Activated CD8-positive, alpha-beta memory T cell treated with anti-CD3 and anti-CD28 coated beads, Interleukin-2, amount 50 U/mL, for 4 hours (primary cell): ENCODE measurements at places on chromosomes 11 and 22.

- no peak for DNase-seq
These were observed 100.6 kb downstream of the RRAS2 start for GRCh38 chr11:14258221-14258935.

- no peak for DNase-seq
These were observed 160.3 kb downstream of the MN1 start for GRCh38 chr22:27641049-27641795.

DNA sequence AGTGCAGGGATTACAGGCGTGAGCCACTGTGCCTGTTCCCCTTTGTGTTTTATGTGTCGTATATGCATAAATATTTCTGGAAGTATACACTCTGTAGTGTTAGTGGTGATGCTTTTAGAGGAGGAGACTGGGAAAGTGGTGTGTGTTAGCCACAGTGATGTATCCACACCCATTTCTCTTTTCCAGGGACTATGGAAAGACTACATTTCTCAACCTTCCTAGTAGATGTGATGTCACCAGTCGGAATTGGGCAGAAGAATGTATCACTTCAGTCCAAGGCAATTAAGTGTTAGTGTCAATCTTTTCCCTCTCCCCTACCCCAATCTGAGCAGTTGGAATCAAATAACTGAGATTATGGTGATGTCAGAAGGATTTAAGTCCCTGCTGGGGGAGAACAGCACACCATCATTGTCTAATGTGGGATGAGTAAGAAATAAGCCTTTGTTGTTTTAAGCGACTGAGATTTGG is 5.8 kb upstream of the ATG16L2 start:
- DNase-seq = no peak

GRCh38 chr22:19480173-19480568 is 451 bp downstream of the CDC45 start:
- DNase-seq = no peak

DNA sequence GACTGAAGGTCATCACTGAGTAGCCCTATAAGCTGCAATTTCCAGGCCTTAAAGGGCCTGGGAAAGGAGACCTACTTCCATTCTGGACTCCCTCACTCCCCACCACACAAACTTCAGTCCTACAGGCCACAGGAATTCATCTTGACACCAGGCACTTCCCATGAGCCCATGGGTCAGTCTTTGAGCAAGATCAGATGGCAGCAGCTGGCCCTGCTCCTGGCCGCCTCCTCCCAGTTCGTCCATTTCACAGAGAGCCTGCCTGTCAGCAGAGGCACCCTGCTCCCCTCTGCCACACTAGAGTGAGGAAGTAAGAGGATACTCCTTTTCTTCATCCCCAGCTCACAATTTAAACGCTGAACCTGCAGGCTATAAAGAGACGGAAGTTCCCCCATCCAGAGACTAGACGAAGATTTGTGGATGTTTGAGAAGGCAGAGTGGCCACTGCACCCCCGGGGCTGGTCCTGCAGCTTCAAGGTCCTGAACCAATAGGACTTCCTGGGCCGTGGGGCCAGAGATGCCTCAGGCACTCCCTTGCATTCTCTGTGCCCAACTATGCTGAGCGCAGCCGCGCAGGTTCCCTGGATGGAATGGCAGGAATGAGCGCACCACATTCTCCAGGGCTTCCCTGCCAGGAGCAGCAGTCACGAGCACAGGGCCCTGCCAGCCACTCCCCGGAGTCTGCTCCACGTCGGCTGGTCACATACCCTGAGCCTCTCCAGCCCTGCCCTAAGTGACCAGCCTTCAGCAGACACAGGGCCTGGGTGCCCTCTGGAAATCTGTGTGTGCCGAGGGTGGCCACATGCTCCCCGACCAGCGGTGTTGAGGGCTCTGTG is 33.5 kb upstream of the BID start:
- DNase-seq = no peak

- no peak for DNase-seq
These were observed 24.2 kb downstream of the MFNG start for GRCh38 chr22:37461961-37462360.

DNA sequence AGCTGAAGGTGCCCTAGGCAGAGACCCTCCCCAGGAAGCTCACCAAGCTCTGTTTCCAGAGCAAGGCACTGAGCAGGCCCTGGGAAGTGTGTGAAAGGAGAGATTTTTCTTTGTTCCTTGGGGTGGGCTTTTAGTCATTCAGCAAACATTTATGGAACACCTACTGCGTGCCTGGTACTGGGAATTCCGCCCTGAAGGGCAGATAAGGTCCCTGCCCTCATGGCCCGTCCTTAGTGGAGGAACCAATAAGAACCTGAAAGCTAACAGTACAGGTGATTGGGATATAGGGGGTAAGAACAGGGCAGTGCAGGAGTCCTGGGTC is 3.9 kb downstream of the TMEM134 start:
- DNase-seq = no peak

DNA sequence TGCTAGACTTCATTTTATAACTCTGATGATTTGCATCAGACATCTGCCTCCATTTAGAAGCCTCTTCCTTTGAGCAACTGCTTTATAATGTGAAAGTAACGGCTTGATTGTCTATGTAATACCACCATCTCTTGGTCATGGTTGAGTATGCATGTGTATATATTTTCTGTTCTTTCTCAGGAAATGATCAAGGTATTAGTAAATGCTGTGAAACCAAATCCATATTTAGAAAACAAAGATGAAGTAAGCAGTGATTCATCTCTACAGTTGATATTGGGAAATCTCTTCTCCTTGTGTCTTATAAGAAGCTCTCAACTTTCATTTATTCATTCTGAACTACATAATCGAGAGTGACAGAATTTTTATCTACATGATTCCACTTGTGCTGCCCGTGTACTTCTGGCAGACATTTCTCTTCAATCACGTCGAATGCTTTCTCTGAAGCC is 104.6 kb upstream of the ANO3 start:
- no peak for DNase-seq

DNA sequence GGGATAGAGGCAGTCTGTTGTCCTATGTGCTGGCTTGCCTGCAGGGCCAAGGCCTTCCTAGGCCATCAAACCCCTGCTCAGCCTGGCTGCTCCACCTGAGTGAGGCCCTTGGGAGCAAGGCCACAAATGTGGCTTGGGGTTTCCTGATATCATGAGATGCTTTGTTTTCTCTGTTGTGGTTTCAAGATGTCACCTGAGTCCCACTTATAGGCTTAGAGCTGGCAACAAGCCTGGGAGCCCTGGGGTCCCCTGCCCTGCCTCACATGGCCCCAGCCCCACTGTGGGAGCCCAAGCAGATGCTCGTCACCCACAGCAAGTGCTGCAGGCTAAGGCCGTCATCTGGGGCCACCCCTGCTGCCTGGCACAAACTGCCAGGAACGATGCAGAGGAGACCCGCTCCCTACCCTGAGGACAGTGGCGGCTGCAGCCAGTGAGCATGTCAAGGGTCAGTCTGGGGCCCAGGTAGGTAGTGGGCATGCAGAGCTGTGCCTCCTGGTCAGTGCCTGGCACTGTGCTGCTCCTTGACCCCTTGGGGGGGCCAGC is 75.4 kb upstream of the KCNQ1OT1 start:
- DNase-seq = peak; percentile 6

GRCh38 chr22:43988116-43988820 is 33.0 kb downstream of the SAMM50 start:
- no peak for DNase-seq

DNA sequence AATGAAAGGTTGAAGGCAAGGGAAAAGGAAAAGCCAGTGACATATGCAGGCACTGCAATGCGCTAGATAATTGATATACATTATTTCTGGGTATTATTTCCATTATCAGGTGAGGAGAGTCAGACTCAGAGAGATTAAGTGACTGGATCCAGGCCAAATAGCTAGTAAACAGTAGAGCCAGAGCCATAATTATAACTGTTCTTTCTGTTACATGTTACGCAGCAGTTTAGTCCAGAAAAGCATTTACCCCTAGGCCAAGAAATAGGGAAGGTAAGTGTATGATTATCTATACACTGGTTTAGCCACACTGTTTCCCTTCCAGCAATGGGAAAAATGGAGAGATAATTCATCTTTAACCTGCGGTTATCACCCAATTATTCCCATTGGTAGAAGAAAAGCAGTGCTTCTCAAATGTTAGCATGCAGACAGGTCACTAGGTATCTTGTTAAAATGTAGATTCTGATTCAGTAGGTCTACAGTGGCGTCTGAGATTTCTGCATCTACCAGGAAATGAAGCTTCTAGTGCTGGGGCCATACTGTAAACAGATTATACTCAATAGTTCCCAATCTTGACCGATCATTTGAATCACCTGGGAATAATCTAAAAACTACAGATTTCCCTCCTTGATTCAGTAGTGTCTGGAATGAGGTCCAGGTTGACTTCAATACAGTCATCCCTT is 69.4 kb downstream of the RBFOX2 start:
- DNase-seq = no peak

- no peak for DNase-seq
These were observed 155.1 kb upstream of the BLID start for GRCh38 chr11:122271137-122271536.

DNA sequence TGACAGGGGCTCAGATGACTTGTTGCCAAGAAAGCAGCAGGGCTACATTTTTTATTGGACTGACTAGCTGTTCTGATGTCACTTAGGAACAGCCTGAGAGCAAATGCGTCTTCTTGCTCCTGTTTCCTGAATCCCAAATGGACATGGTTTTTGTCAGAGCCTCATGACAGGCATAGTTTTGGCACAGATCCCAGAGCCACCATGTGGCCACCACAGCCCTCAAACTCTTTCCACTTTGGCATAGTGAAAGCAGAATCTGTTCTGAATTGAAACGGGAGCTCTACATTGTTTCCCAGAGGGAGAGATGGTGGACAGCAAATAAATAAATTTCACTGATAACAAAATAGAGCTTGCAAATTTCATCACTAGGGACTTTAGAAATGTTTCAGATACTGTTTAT is 222.2 kb downstream of the C11orf87 start:
- no peak for DNase-seq

GRCh38 chr11:118338637-118339061 is 3.9 kb downstream of the CD3D start:
- peak; percentile 88 for DNase-seq

DNA sequence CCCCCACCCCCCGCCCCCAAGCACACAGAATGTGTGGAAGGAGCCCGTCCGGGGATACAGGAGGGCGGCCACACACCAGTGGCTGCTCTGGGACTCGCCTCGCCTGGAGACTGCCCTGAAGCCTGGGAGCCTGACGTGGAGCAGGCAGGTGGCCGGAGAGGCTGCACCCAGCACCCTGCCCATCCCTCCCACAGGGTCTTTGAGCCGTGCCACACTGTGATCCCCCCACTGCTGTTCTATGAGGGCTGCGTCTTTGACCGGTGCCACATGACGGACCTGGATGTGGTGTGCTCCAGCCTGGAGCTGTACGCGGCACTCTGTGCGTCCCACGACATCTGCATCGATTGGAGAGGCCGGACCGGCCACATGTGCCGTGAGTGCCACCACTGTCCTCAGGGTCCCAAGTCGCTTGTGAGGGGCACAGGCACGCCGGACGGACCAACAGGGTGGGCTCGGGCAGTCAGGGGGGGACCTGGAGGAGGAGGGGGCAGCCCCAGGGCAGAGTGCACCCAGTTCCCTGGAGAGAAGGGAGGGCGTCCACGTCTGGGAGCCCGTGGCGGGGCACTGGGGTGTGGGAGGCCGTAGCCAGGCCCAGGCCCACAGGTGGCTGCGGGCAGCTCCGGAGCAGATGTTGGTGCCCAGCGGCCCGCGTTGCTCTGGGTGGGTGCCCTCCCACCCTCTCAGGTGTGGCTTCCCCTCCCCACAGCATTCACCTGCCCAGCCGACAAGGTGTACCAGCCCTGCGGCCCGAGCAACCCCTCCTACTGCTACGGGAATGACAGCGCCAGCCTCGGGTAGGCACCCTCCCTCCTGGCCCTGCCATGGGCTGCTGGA is 27.0 kb upstream of the MUC5B start:
- DNase-seq = no peak

DNA sequence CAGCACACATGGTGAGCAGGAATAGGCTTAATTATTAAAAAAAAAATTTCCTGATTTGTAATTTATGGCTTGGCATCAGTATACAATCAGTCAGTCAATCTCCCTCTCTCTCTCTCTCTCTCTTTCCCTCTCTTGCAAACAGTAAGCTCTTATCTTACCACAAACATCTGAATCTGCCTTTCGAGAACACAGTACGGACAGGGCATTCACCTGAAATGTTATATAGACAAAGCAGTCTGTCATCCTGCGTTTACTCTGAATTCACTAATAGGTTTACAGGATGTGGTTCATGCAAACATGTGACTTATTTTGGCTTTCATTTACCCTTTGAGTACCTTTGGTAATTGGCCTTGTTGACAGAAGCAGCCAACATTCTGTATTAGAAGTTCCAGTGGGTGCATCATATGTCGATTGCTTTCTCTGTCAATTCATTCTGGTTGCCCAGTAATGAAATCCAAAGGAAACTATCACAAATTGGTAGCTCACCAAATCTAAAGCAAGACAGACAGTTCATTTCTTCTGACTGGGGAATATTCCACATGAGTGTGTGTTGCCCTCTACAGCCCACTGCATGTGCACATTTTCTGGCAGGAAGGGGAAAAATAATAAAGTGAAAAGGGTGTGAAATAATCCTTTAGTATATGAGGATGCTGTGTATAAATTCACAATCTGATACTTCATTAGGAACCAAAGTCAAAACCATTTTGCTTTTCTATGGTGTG is 1058.2 kb downstream of the LRRC4C start:
- no peak for DNase-seq

- no peak for DNase-seq
These were observed 318.9 kb downstream of the NTM start for GRCh38 chr11:131689049-131689925.

DNA sequence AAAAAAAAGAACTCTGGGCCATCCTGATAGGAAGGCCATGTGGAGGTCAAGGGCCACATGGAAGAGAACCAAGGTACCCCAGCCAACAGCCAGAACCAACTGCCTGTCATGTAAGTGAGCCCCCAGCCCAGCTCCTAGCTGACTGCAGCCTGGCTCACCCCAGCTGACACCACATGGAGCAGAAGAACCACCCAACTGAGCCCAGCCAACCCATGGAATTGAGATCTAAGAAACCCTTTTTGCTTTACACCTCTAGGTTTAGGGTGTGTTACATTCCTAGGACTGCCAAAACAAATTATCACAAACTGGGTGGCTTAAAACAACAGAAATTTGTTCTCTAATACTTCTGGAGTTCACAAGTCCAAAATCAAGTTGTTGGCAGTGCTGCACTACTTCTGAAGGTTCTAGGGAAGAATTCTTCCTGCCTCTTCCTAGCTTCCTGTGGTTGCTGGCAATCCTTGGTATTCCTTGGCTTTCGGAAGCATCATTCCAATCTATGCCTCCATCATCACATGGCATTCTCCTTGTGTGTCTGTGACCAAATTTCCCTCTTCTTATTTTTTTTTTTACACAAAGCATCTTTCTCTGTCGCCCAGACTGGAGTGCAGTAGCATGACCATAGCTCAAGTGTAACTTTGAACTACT is 4.4 kb downstream of the C11orf86 start:
- no peak for DNase-seq

GRCh38 chr22:45781459-45781858 is 109.8 kb downstream of the ATXN10 start:
- DNase-seq = no peak

GRCh38 chr11:134579724-134580609 is 167.9 kb upstream of the B3GAT1 start:
- DNase-seq = no peak
